IMR-90 (cell line): ENCODE measurements at places on chromosomes 6 and 20.

DNA sequence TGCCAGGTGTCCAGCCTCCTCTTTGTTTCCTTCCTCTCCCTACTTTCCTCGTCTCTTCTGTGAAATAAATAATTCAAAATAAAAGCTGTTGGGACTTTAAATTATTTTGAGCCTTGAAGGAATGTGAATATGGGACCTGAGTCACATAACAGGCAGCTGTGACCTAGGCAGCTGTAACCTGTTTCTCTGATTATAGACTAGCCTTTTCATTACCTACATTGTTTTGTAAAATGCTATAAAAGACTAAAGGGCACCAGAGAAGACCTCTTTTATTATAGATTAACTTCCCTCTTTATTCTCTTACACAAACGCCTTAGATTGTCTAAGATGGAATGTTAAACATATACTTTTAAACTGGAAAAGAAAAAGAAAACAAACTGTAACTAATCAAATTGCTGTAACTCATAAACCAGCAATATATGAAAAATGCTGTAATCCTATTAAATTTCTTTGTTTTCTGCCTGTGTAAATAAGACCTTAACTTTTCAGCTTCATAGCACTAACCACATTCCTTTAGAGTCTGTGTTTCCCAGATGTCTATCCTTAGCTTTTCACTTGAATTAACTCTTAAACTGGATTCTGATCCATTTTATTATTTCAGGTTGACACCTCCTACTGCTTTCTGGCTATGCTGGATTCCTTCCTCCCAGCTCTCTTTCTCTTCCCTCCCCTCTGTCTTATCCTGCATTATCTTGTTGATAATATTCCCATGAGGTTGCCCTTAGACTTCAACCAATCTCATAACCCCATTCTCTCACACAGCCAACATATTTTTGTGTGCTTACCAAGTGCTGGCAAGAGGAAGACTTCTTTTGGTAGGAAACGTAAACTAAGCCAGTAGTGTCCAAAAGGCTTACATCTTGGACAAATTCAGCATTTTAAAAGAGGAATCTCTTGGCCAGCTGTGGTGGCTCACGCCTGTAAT, 69.2 kb downstream of the TPD52L1 start:
- peak; percentile 31 for DNase-seq

DNA sequence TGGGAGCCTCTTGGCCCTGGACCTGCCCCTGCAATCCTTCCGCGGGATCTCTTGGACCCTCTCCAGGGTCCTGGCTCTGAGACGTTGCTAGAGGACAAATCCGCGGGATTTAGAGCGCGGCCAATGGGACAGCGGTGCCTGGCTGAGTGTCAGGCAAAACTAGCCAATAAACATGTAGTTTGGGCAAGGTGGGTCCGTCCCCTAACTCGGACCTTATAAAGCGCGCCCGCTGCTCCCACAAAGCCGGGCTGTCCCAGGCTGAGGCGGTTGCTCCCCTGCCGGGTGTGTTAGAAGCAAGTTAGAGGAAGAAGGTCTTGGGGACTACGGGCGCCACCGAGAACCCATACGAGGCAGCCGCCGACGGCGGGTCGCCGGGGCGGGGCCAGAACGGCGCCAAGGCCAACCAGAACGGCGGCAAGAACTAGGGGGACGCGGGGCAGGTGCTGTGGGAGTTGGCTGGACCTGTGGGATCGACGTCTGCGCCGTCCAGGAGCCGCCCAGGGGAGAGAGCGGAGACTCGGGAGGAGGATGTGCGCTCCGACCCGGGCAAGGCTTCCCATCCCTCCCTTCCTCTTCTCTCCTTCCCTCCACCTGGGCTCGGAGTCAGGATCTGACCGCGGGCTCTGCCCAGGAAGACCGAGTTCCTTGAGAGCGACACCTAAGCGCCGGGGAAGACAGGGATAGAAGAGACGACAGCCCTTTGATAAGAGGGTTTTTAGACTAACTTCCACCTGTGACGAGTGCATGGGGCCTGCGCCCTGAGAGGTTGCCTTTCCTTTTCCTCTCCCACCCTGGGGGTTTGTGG, 6.5 kb upstream of the TMEM14A start:
- DNase-seq = peak; percentile 96

- DNase-seq = peak; percentile 28
These were observed 92.2 kb downstream of the CEP57L1 start for GRCh38 chr6:109187399-109188114.

GRCh38 chr6:110800839-110801196, 14.5 kb downstream of the CDK19 start:
- DNase-seq = no peak

DNA sequence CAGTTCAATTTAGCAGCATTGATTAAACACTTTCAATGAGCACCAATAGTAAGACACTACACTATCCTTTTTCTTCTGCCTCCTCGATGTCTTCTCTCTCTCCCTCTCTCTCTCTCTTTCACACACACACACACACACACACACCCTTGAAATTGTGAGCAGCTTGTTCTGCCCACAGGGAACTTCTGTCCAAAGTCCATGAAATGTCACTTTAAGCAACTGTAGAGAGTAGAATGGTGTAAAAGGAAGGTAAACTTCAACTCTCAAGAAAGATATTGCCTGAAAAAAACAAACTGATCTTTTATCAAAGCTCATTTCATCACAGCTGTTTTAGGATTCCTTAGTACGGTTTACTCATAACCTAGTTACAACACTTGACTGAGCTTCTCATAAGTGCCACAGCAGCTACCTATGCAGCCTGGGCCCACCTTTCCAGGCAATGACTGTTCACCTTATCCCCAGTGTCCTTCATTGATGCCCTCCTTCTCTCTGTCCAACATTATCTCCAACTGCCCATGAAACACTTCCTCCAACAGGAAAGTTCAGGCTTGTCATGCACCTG, 107.0 kb downstream of the TNFRSF21 start:
- DNase-seq = no peak
